Anterior cingulate cortex (tissue), 58 donors: ENCODE measurements at places on chromosomes 6 and 20.

DNA sequence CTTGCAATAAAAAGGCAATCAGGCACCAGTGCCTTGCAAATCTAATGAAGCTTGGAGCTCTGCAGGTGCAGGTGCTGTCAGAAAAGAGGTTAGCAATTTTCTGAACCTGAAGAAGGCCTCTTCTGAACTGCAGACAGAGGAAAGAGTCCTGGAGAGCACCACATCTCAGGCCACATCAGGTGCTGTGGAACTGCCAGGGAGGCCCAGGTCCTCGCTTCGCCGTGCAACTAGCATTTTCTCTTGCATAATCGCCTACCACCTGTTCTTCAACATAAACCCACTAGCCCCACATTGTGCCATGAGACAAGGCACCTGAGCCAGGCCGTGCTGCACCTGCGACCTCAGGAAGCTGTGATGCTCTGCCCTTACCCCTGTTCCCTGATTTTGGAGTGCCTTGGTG is 187.6 kb downstream of the DTNBP1 start:
- DNase-seq: no peak

DNA sequence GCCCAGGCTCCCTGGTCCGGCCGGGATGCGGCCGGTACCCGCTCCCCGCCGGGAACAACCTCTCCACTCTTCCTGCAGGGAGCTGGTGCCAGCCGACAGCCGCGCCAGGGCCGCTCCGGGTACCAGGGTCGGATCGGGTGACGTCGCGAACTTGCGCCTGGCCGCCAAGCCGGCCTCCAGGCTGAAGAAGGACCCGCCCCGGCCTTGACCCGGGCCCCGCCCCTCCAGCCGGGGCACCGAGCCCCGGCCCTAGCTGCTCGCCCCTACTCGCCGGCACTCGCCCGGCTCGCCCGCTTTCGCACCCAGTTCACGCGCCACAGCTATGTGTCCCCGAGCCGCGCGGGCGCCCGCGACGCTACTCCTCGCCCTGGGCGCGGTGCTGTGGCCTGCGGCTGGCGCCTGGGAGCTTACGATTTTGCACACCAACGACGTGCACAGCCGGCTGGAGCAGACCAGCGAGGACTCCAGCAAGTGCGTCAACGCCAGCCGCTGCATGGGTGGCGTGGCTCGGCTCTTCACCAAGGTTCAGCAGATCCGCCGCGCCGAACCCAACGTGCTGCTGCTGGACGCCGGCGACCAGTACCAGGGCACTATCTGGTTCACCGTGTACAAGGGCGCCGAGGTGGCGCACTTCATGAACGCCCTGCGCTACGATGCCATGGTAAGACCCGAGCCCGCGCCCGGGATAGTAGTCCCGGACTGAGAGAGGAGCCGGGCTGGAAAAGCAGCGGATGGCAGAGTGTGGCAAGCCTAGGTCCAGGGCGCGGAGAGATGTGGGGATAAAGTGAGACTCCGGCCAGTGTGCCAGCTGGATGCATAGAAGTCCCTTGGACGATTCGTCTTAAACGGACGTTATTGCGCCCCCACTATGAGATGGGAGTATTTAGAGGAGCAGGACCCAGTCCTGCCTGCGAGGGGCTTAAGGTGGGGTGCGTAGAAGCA is at the start of gene NT5E:
Gene NT5E, plus strand, starts transcription at position 266 of the 942 bp plus-strand sequence. Its CDS starts 57 bp downstream, at position 323.
- DNase-seq: peak; percentile 7

DNA sequence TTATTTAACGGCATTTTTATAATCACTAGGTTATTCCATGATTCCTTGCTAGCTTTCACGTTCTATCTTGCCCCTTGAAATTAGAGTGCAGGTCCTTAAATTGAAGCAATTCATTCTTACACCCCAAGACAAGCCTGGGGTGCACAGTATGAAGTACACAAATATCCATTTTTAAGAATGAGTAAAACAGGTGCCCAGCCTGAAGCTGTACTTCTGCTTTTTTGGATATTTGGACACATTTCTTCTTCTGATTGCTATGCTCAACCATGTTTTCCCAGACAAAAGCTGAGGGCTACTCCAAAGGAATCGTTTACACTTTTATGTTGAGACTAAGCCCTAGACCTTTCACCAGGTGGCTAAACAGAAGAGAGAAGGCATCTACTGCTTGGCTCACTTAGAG is 7.9 kb upstream of the TAGAP start:
- no peak for DNase-seq

DNA sequence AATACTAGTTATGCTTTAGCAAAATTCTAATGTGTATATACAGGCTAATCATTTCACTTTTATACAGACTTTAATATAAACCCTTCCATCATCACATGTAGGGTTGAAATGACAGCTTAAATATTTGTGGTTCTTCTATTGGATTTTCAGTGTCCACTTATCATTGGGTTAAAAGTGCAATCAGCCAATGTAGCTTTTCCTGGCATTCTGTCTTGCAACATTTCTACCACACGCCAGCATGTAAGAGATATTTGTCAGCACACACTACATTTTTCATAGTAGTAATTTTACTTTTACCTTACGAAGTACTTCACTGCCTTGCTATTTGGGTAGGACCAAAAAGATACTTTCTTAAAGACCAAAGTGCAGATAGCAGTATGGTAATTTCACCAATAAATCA is 252.0 kb downstream of the TBX18 start:
- no peak for DNase-seq

- no peak for DNase-seq
These were observed 73.0 kb upstream of the HMGN3 start for GRCh38 chr6:79307321-79308036.

- DNase-seq: no peak
These were observed 65.3 kb downstream of the RAMACL start for GRCh38 chr6:166520905-166521834.

GRCh38 chr6:31175971-31176370 is 5.5 kb upstream of the POU5F1 start:
- no peak for DNase-seq

GRCh38 chr20:61176874-61177273 is 75.2 kb upstream of the CDH4 start:
- no peak for DNase-seq

DNA sequence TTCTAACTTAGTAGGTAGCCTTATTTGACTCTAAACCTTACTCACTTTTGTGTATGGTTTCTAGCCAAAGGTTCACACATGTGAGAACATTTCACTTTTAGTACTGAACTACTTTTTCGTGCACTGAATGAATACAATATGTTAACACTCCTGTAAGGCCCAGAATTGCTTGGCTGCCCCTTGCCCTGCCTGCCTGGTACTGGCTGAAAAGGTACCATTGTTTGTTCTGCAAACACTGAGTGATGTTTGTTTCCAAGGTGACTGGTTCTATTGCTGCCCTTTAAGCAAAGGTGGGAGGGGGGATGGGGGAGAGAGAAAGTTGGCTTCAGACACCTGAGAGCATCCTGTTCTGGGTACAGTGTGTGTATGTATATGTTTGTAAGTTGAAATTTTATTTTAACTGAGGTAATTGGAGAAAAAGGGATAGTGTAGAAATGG is 31.2 kb downstream of the RREB1 start:
- no peak for DNase-seq

- no peak for DNase-seq
These were observed 406.3 kb downstream of the TAF4 start for GRCh38 chr20:61659246-61659993.

- no peak for DNase-seq
These were observed 136.5 kb downstream of the ATXN1 start for GRCh38 chr6:16624636-16625290.

DNA sequence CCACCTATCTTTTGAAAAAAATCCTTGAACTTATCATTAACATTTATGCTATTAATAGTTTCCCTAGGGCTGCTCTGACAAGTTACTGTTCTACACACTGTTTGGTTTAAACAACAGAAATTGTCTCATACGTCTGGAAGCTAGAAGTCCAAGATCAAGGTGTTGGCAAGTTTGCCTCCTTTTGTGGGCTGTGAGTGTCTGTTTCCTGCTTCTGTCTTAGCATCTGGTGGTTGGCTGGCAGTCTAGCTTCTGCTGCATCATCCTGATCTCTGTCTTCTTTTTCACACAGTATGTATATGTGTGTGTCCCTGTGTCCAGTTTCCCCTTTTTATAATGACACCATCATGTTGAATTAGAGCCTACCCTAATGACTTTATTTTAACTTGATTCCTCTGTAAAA is 154.8 kb downstream of the RPS12 start:
- no peak for DNase-seq
